ENCODE measurements at places on chromosomes 4 and X.

GRCh38 chrX:24859211-24859841 lies 156.4 kb downstream of the ARX start:
- no peak for DNase-seq

GRCh38 chr4:61202638-61203435 lies 2.7 kb downstream of the ADGRL3 start:
- DNase-seq: no peak

GRCh38 chr4:138887341-138887740 lies 128.2 kb upstream of the NOCT start:
- DNase-seq: no peak

DNA sequence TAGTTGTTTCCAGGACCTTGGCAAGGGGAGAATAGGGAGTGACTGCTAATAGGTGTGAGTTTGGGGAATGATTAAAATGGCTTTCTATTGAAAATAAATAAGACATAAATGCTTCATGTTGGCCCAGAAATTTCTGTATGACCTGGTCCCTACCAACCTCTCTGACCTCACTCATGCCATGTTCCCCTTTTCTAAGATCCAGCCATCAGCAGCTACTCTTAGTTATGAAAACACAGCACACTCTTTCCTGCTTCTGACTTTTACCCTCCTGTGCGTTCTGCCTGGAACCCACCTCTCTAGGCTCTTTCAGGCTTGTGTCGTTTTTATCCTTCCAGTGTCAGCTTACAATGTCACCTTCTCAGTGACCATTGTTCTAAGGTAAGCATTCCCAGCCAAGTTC lies 14.8 kb upstream of the CXCL5 start:
- no peak for DNase-seq

- no peak for DNase-seq
Measured at GRCh38 chrX:63746278-63746677, 38.7 kb downstream of the ARHGEF9 start.
